ENCODE measurements at places on chromosomes 16 and 17.

GRCh38 chr16:27737513-27737912, 187.6 kb downstream of the KATNIP start:
- no peak for DNase-seq

- no peak for DNase-seq
Observed at GRCh38 chr16:19680881-19681340, 37.1 kb downstream of the KNOP1 start.

GRCh38 chr17:42188749-42189650, 3.7 kb upstream of the HCRT start:
- peak; percentile 50 for DNase-seq

DNA sequence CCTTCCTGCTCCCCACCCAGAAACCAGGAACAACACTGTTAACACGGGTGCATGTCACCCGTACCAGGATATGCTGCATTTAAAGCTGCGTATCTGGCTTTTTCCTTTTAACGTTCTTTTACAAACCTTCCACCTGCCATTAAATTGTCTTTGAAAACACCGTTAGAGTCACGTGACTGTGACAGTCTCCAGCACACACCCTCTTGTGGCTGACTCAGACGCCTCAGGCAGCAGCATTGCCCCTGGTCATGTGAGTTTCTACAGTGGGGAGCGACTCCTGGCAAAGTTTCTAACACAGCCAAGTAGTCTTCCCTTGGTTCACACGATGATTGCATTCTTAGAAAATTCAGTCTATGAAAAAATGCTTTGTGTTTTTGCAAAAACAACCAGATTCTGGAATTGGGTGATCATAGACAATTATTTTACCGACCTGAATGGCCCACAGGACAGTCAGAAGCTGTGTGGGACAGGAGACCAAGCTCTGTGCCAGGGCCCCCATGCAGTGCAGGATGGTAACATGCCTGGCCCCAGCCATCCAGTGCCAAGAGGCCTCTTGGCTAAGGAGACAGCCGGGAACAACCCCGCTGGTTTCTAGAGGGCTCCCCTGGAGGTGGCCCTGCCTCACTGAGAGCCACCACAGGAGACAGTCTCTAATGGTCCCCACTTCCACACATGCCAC, 199.1 kb downstream of the KATNIP start:
- DNase-seq = no peak

- DNase-seq = no peak
Observed at GRCh38 chr16:50539822-50540710, 8.1 kb upstream of the NKD1 start.

GRCh38 chr16:67968400-67969253, at the start of gene SLC12A4:
SLC12A4 (minus strand) TSS chr16:67968637; CDS start chr16:67968553, 84 bp downstream.
- DNase-seq = peak; percentile 95

GRCh38 chr16:86578061-86578599, at the start of gene FOXL1:
FOXL1 (plus strand) TSS chr16:86578549; CDS start chr16:86578724, 175 bp downstream.
- no peak for DNase-seq

DNA sequence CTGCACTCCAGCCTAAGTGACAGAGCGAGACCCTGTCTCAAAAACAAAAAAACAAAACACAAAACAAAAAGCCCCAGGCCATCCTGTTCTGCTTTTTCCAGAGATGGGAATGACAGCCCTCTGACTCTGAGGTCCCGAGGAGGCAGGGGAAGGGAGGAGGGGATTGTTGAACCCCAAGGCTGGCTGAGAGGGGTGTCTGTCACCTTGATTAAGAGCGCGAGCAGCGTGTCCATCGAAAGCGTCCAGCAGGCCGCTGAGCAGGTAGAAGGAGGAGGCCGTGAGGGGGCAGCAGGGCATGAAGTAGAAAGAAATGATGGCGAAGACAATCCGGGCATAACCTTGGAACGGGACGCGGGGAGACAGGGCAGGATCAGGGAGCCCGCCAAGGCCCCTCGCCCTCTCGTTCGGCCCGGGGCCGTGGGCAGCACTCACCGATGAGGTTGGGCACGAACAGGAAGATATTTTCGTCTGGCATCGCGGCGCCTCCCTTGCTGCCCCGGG, 593 bp downstream of the CDIPT start:
- DNase-seq = no peak

- DNase-seq = peak; percentile 72
Observed at GRCh38 chr17:79965806-79966205, 69.9 kb downstream of the TBC1D16 start.

DNA sequence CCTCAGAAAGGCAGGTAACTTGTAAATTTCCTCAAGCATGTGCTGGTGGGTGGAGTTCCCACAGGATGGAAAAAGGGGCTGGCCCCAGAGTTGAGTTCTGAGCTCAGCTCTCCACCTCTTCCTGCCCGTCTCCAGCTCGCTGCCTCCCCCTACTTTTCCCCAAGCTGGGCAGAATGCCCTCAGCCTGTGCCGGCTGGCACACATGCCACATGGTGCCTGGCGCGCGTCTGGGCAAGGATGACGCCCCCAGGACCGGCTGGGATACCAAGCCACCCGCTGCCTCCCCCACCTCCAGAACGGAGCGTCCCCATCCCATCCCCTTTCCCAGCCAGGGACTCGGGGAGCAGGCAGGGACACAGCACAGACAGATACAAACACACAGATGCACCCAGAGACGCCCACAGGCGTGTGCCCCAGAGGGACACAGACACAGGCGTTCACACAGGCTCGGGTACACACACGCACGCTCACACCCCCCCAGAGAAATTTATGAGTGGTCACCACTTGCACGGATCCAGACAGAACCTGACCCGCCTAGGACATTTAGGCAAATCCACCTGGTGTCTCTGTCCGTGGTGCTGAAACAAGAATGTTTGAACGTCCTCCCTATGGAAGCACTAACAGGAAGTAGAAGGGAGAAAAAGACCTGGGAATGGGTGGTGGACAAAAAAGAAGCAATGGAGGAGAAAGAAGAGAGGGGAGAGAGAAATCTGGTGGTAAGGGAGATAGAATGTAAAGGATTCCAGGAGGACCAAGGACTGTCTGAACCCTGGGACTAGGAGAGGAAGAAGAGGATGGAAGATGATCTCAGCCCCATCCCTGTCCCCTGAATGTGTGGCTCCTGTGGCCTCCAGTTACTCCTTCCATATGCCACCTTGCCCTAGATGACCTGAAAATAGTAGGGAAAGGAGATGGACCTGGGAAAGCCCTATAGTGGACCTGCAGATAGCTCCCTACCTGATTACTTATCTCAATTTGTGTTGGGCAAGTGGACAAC, 15.5 kb downstream of the NEUROD2 start:
- peak; percentile 52 for DNase-seq

- no peak for DNase-seq
Observed at GRCh38 chr17:58228679-58229078, 9.6 kb upstream of the MKS1 start.

DNA sequence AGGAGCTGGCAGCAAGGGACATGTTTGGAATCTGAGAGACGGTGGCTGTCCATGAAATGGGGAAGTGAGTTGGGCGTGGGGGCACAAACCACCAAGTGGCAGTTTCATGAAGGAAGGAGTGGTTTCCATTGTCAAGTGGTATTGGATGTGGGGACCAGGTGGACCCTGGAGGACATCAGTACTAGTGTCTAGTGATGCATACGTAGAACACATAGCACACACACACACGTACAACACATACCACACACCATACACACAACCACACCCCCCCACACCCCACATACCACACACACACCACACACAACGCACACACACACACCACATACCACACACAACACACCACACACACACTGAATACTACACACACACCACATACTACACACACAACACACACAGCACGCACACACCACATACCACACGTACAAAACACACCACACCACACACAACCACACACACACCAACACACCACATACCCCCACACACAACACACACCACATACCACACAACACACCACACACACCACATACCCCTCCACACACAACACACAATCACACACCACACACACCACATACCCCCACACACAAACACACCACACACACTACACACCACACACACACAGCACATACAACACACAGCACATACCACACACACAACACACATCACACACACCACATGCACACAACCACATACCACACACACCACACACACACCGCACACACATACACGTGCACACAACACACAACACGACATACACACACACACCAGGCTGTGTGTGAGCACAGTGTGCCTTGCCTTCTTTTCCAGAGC, 41.1 kb upstream of the GSE1 start:
- no peak for DNase-seq

- no peak for DNase-seq
Observed at GRCh38 chr16:67305216-67306071, 21.1 kb downstream of the KCTD19 start.

GRCh38 chr16:17433577-17434451, 36.9 kb downstream of the XYLT1 start:
- no peak for DNase-seq

DNA sequence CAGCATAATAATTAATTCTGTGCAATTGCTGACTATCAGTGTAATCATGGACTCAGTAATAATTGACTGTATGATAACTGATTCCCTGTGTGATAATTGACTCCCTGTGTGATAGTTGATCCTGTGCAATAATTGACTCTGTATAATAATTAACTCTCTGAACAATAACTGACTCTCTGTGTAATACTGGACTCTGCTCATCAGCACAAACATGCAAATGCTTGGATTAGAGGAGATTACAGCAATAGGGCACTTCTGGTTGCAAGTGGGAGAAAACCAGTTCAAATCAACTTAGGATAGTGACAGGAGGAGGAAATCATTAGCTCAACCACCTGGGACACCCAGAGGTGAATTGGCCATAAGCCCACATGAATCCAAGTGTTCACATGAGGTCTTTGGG, 582.1 kb downstream of the RBFOX1 start:
- no peak for DNase-seq
